KG1 (cell line): ENCODE measurements at places on chromosomes 16 and 17.

GRCh38 chr16:74622005-74622404, 15.1 kb upstream of the GLG1 start:
- DNase-seq: no peak

GRCh38 chr17:11121341-11121985, 119.5 kb upstream of the SHISA6 start:
- no peak for DNase-seq

GRCh38 chr17:2580151-2580550, 13.3 kb upstream of the PAFAH1B1 start:
- no peak for DNase-seq

DNA sequence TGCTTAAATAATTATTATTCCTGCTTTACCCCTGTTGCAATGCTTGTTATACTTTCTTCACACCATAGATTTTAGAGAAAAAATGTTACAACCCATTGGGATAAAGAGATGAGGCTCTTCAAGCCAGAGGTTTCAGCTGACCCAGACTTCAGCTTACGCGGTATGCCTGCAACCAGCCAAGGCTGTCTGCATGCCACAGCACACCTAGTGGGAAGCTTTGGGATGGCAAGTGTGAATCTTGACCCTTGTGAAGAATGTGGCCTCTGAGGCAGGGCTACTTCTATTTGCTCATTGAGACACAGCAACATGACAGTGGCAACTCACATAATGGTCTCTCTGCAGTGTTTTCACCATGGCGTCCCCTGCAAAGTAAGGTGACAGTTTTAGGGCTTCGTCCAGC, 193.9 kb upstream of the PIRT start:
- DNase-seq: no peak

GRCh38 chr17:30273373-30273772, 18.4 kb downstream of the BLMH start:
- no peak for DNase-seq

DNA sequence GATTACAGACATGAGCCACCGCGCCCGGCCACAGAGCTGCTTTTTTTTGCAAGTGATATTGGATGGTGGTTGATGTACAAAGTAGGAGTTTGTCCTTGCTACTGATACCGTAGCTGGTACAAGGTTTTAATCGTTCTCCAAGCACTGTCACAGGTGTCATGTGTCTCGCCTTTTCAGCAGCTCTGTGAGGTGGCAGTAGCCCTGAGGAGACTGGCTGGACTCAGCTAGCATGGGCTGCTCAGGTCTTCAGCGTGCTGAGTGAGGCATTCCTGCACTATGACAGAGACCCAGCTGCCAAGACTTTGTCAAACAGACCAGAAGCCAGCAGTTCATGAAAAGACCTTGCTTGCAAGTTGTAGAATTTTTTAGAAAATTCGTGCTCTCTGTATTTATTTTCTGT, 7.2 kb downstream of the WWOX start:
- no peak for DNase-seq

GRCh38 chr17:49899191-49899485, 51.3 kb upstream of the TAC4 start:
- no peak for DNase-seq

DNA sequence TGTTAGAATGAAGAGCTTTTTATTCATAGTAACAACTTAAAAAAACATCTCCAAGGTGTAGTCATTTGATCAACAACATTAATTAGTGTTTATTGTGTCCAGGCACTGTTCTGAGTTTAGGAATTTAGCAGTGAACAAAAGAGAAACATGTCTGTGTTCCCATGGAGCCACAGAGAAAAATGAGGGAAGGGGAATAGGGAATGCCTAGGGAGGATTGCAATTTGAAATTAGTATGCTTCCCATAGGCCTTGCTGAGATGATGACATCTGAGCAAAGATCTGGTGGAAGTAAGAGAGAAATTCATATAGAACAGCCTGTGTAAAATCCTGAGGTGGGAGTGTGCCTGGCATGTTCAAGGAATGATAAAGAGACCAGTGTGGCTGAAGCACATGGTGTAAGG, 318.0 kb downstream of the BCAS3 start:
- no peak for DNase-seq

GRCh38 chr17:70564006-70564620, 394.8 kb downstream of the KCNJ2 start:
- no peak for DNase-seq

DNA sequence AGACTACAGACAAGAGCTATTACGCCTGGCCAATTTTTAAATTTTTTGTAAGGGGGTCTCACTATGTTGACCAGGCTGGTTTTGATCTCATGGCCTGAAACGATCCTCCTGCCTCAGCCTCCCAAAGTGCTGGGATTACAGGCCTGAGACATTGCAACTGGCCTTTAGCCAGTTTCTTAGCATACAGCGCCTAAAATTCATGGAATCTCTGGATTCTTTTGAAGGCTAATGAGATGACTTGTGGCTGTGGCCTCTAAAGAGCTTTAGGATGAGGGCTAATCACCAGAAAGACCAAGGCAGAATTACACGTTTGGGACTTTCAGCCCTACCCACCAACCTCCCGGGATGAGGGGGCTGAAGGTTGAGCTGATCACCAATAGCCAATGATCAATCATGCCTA, 34.6 kb downstream of the AKAP10 start:
- no peak for DNase-seq

GRCh38 chr17:29608986-29609385, 13.7 kb downstream of the CORO6 start:
- DNase-seq: no peak

DNA sequence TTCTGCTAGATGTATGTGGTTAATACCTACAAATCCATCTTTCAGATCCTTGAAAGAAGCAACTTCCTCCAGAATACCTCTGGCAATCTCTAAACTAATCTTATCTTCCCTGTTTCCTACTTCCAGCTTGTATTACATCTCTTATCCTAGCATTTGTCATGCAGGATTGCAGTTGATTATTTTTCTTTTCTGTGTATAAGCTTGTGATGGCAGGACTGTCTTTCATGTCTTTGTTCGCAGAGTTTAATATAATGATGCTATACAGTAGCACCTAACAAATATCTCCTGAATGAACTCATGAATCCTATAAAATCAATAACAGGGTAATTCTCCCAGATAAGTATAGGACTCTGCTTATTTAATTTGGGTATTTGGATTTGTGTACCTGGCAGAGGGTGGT, 12.2 kb upstream of the UBE2G1 start:
- DNase-seq: no peak

- DNase-seq: no peak
Measured at GRCh38 chr17:39717660-39718059, 12.7 kb downstream of the MIEN1 start.

DNA sequence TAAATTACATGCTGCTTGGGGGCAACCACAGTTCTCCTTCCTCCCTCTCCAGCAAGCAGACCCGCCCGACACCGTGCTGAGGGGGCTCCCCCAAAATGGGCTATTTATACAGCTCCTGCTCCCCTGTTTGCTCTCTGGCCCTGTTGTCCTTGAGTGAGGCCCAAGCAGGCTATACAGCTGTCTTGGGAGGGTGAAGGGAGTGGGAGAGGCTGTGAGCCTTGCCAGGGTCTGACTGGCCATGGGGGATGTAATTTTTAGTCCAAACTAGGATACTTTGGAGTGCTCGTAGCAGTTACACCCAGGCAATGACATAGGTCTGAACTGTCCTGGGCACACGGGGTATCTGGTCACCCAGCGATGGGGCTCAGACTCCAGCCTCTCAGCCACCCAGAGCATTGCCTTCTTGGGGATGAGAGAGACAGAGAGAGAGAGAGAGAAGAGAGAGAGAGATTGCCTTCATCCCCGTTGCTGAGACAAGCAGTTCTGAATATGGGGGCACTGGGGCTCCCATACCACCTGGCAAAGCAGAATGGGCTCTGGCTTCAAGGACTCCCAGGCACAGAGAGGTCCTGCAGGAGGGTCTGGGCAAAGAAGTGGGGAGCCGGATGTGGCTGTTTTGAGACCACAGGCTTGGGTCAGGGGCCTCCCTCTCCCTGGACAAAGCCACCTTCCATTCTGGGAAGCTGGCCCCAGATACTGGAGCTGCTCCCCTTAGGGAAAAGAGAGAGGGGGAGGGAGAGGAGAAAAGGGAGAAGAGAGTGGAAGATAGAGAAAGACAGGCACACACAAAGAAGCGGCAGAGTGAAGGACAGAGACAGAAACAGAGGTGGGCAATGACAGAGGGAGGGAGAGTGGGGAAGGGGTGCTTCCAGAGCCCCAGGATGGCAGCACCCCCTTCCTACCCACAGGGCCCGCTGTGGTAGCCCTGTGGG, 10.7 kb upstream of the TMEM92 start:
- DNase-seq: no peak

- no peak for DNase-seq
Measured at GRCh38 chr16:28321700-28322411, 29.5 kb downstream of the SBK1 start.

DNA sequence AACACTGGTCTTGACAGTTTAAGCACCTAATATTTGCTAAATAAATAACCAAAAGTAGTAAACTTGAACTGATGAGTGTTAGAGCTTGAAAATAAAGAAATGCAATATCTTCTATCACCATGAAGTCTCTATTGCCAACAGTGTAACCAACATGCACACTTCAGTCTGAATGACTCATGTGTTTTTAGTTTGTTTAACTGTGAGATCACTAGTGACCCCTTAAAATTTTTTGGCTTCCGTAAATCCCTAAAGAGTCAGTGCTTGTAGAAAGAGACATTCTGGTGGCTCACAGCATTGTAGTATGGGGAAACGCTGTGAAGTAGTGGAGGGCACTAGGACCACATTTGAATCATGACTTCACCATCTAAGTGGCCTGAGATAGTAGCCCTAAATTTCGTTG, 341.1 kb downstream of the PMP22 start:
- no peak for DNase-seq

DNA sequence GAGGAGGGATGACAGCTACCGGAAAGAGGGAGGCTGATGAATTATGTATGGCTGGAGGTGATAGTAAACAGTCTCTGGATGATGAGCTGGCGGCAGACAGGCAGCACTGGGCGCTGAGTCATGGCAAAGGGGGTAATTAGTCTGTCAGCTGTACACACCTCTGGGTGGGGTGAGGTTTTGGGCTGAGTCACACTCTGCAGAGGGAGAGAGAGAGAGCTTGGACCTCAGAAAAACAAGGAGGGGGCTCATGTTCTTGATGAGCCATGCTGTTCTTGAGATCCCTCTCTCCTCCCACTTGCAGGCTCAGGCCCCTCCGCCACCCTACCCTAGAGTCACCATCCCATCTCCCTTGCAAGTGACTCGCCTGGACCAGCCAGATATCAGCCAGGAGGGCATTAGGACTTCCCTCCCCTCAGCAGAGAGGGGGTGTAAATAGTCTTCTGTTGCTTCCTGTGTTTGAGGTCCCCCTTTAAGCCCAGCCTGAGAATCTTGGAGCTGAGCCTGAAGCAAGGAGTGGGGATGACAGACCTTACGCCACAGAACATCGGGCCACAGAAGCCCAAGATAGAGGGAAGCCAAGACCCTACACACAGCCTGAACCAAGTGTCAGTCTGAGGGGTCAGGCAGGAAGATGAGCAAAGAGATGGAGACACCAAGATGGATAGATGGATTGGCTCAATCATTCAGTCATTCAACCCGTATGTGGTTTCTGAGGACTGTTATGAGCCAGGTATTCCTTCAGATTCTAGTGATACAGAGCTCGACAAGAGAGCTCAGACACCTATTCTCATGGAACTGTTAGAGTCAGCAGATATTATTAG, 383.2 kb upstream of the CCL2 start:
- no peak for DNase-seq

- DNase-seq: no peak
Measured at GRCh38 chr17:82876602-82877379, 37.0 kb upstream of the ZNF750 start.
